ENCODE measurements at places on chromosomes 5 and 9. TPM values are rescaled to one million over a fixed set of nuclear protein-coding genes. Genes with fewer than 3 reads are reported as not detected.

Gene ADAMTS13
- total RNA-seq, result 3.3 TPM

Gene JMY
- total RNA-seq, result 14.7 TPM

GRCh38 chr9:72596451-72597180 lies 75.2 kb downstream of the TMC1 start:
- H3K27ac ChIP-seq, result no peak overlapping the region
- H3K4me1 ChIP-seq, result no peaks in the 10 kb centered on the region
- H3K27me3 ChIP-seq, result no peaks in the 10 kb centered on the region
- no peaks in the 10 kb centered on the region for H3K36me3 ChIP-seq
- H3K4me3 ChIP-seq, result no peak overlapping the region
- DNase-seq, result no peak

Gene FOXD4
- not detected for total RNA-seq

GRCh38 chr9:99361817-99362216 lies 139.7 kb downstream of the SEC61B start:
- no peaks in the 10 kb centered on the region for H3K4me1 ChIP-seq
- DNase-seq, result no peak
- H3K4me3 ChIP-seq, result no peak overlapping the region

DNA sequence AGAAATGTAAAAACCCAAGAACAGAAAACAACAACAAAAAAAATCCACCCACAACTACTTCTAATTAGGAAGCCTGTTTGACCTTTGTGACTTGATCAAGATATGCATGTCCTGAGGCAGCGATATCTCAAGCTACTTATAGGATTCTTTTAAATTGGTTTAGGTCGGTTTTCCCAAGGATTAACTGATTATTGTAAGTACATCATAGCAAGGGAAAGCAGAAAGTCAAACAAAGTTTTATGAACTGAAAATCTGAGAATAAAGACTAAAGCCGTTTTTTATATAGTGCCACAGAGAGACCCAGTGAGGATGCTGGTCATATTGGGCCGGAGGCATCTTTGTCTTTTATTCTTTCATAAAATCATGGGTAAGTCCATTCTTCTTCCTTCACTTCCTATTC lies 72.0 kb downstream of the CD180 start:
- no peaks in the 10 kb centered on the region for H3K36me3 ChIP-seq
- DNase-seq, result no peak
- H3K27ac ChIP-seq, result no peak overlapping the region
- no peaks in the 10 kb centered on the region for H3K4me1 ChIP-seq
- no peaks in the 10 kb centered on the region for H3K27me3 ChIP-seq

DNA sequence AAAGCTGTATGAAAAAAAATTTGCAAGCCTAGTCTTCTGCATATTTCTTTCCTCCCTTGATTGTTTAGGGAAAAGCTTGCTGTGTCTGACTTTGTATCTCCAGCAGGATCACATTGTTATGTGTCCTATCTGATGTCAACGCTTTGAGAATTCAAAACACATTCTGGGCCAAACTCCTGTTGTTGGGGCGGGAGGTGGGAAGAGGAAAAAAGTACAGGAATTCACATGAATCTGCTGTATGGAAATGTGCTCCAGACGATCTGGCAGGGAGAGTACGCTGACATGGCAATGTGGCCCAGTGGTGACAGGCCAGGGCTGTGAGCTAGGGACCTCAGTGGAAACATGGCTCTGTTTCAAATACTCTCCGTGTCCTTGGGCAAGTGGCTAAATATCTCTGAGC lies 87.4 kb upstream of the GNA14 start:
- H3K36me3 ChIP-seq, result no peaks in the 10 kb centered on the region
- no peaks in the 10 kb centered on the region for H3K27me3 ChIP-seq
- peaks cover 5% of the 10 kb centered on the region for H3K4me1 ChIP-seq
- H3K4me3 ChIP-seq, result no peak overlapping the region
- DNase-seq, result no peak
- no peak overlapping the region for H3K27ac ChIP-seq

Gene SLC23A1
- not detected for total RNA-seq

Gene PCDHAC1
- 2.8 TPM for total RNA-seq

Gene PDE8B
- 8.8 TPM for total RNA-seq

Gene FCN2
- not detected for total RNA-seq

GRCh38 chr5:41087461-41087860 lies 16.3 kb upstream of the MROH2B start:
- H3K4me3 ChIP-seq, result no peak overlapping the region
- H3K27me3 ChIP-seq, result no peaks in the 10 kb centered on the region
- no peak overlapping the region for H3K27ac ChIP-seq
- DNase-seq, result no peak

Gene SV2C
- 1.7 TPM for total RNA-seq

- H3K36me3 ChIP-seq, result no peaks in the 10 kb centered on the region
- no peaks in the 10 kb centered on the region for H3K27me3 ChIP-seq
- H3K4me3 ChIP-seq, result peak overlapping the region; percentile 7
- peak overlapping the region; percentile 58 for H3K27ac ChIP-seq
Observed at GRCh38 chr9:2838371-2839000, 5.4 kb downstream of the PUM3 start.

GRCh38 chr5:9082996-9083395 lies 462.9 kb downstream of the SEMA5A start:
- DNase-seq, result no peak
- no peak overlapping the region for H3K27ac ChIP-seq
- no peaks in the 10 kb centered on the region for H3K27me3 ChIP-seq
- H3K36me3 ChIP-seq, result no peaks in the 10 kb centered on the region
- no peak overlapping the region for H3K4me3 ChIP-seq

Gene SHC3
- total RNA-seq, result 11.4 TPM

Gene TAF11L5
- not detected for total RNA-seq

- no peak overlapping the region for H3K27ac ChIP-seq
- no peaks in the 10 kb centered on the region for H3K27me3 ChIP-seq
- no peaks in the 10 kb centered on the region for H3K36me3 ChIP-seq
Observed at GRCh38 chr9:89765211-89765946, 160.6 kb downstream of the GADD45G start.

Gene NR5A1
- not detected for total RNA-seq

DNA sequence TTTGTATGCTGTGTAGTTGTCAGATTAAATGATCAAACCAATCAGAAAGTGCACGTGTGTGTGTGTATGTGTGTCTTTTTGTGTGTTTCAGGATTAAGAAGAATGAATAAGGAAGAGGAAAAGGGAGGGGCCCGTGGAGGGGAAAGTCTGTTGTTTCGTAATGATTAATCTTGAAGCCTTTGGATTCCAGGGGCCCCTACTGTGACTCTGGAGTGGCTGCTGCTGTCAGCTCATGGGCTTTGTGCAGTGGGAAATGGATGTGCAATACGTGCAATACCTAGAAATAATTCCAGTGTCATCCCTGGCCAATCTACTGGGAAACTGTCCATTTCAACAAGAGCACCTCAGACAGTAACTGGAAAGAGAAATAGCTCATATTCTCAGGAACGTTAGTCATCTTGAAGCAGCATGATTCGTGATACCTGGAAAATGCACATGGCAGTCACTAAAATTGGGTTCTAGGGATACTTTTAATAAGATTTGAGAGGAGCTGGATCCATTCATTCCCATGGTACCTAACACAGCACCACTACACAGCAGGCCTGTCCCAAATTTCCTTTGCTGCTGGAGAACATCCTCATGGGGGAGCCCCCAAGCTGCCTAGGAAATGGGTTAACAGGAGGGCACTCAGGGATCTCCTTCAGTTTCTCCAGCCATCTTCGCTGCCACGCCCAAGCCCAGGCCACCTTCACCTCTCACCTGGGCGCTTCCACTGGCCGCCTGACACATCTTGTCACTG lies 186.3 kb downstream of the NR3C1 start:
- no peak for DNase-seq
- no peaks in the 10 kb centered on the region for H3K27me3 ChIP-seq
- peaks cover 29% of the 10 kb centered on the region for H3K36me3 ChIP-seq
- H3K27ac ChIP-seq, result no peak overlapping the region

Gene INSL4
- total RNA-seq, result not detected

Gene PELO
- 17.8 TPM for total RNA-seq

Gene HTR4
- total RNA-seq, result not detected

DNA sequence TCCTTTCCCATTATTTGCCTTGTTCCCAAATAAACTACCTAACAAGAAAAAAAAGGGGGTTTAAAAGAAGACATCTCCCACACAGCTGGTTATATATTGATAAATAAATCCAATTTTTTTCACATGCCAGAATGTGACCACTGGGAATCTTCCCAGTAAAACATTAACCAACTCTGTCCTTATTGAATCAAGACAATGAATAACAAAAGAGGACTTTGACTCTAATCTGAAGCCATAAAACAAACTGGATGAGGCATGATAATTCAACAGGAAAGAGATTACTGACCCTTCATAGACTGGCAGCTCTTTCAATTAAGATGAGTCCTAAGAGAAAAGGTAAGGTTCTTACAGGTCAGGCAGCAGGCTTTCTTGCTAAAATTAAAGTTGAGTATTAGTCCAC lies 165.8 kb upstream of the CDH6 start:
- no peak overlapping the region for H3K4me3 ChIP-seq
- H3K27me3 ChIP-seq, result no peaks in the 10 kb centered on the region
- H3K36me3 ChIP-seq, result no peaks in the 10 kb centered on the region
- no peaks in the 10 kb centered on the region for H3K4me1 ChIP-seq

DNA sequence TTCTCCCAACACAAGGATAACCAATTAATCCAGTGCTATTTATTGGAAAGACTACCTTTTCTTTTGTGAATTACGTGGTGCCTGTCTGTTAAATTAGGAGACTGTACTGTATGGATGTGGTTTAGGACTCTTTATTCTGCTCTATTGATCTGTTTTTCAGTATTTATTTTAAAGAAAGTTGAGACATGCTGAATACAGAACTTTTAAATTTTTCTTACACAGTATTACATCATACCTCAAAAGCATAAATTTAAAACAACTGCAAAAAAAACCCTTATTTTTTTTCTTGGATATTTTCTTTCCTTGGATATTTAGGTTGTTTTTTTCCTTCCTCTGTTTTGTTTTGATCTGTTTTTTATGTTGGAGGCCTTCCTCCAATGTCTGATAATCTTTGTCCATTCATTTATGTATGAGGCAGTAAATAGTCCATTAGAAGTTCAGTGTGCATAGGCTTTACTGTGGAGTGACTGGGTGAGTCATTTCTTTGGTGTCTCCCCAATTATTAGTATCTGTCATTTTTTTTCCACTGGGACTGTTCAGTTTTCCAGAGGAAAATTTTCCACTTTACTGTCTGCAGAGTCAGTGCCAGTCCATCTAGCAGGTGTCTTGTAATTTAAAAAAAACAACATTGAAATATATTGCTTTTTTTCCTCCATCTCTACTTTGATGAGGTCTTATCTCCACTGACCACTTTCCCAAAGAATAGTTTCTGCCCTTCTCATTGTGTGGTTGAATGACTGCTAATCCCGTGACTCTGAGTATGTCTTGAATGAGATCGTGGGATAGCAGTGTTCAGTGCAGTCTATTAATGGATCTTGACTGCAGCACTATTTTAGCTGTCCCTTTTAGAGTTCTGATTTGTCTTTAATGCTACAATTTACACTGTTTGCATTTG lies 15.2 kb downstream of the CYSTM1 start:
- no peaks in the 10 kb centered on the region for H3K27me3 ChIP-seq
- no peaks in the 10 kb centered on the region for H3K36me3 ChIP-seq
- no peaks in the 10 kb centered on the region for H3K4me1 ChIP-seq
- H3K4me3 ChIP-seq, result no peak overlapping the region
- DNase-seq, result no peak
- H3K27ac ChIP-seq, result no peak overlapping the region

GRCh38 chr5:32960340-32961058 lies 249.4 kb downstream of the NPR3 start:
- no peak overlapping the region for H3K27ac ChIP-seq
- no peaks in the 10 kb centered on the region for H3K36me3 ChIP-seq
- no peak overlapping the region for H3K4me3 ChIP-seq
- no peaks in the 10 kb centered on the region for H3K27me3 ChIP-seq
- no peak for DNase-seq

GRCh38 chr9:121830441-121831140 lies 179.2 kb downstream of the DAB2IP start:
- no peak overlapping the region for H3K27ac ChIP-seq
- H3K4me1 ChIP-seq, result no peaks in the 10 kb centered on the region
- no peak for DNase-seq
- H3K27me3 ChIP-seq, result no peaks in the 10 kb centered on the region
- H3K4me3 ChIP-seq, result no peak overlapping the region
- H3K36me3 ChIP-seq, result no peaks in the 10 kb centered on the region

Gene GADD45G
- total RNA-seq, result 26.4 TPM

GRCh38 chr5:142277796-142278195 lies 47.0 kb downstream of the SPRY4 start:
- no peak overlapping the region for H3K4me3 ChIP-seq
- H3K4me1 ChIP-seq, result no peaks in the 10 kb centered on the region

DNA sequence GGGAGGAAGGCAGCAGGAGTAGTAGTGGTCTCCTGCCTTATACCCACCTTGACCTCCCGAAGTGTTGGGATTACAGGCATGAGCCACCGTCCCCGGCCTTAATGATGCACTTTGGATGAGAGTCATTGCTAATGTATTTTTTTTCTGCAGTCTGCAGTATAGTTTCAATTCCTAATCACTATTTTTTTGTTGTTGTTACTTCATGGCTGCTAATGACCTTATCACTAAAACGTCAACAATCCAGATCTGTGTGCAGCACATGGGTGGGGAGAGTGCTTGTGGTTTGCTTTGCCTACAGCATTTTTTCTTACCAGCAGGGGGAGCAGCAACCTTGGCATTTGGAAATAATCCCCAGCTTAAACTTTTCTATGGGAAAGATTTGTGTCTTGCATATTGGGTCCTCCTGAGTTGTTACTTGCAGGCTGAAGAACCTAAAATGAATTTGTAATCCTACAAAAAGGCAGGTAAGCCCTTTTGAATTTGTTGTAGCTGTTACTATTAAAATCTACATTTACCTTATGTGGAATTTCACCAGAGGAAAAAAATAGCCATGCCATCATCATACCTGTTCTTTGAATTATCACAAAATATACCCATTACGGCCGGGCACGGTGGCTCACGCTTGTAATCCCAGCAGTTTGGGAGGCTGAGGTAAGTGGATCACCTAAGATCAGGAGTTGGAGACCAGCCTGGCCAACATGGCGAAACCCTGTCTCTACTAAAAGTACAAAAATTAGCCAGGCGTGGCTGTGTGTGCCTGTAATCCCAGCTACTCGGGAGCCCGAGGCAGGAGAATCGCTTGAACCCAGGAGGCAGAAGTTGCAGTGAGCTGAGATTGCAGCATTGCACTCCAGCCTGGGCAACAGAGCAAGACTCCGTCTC lies 6.3 kb upstream of the MED7 start:
- no peaks in the 10 kb centered on the region for H3K36me3 ChIP-seq
- H3K27ac ChIP-seq, result no peak overlapping the region
- H3K4me3 ChIP-seq, result no peak overlapping the region
- DNase-seq, result peak; percentile 42

Gene COX7C
- 329 TPM for total RNA-seq

- H3K27ac ChIP-seq, result no peak within 1 kb of the TSS
- H3K4me3 ChIP-seq, result peak within 1 kb of the TSS; percentile 47
- no peaks in the 10 kb centered on the region for H3K4me1 ChIP-seq
- H3K36me3 ChIP-seq, result no peaks in the 10 kb centered on the region
- DNase-seq, result peak; percentile 37
Observed at GRCh38 chr9:115117999-115118878, at the start of gene TNC. Gene TNC, minus strand, starts transcription at chr9:115118157. Its CDS starts 27,139 bp downstream, at chr9:115091018.

- H3K4me3 ChIP-seq, result no peak overlapping the region
- H3K27ac ChIP-seq, result no peak overlapping the region
- H3K4me1 ChIP-seq, result peaks cover 18% of the 10 kb centered on the region
- DNase-seq, result no peak
- H3K36me3 ChIP-seq, result no peaks in the 10 kb centered on the region
Observed at GRCh38 chr9:4117835-4118610, 181.8 kb downstream of the GLIS3 start.
